K562 (cell line): ENCODE measurements at places on chromosomes 5 and 9.

DNA sequence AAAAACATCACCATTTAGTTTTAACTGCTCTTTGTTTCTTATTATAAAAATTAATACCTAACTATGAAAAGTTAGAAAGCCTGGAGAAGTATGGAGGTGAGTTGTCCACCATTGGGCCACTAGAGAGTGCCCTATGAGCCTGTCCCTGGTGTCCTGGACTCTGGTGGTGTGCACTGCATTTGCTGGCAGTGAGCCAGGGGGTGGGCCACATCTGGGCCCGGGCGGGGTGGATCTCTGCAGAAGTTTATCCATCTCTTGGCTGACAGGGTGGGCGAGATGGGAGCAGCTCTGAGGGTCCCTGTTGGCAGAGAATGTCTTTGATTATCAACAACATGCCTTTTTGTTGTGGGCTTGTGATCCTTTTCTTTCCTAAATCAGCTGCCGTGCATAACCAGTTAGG lies 8.2 kb downstream of the TENT4A start:
- peak; percentile 67 for DNase-seq

GRCh38 chr5:77957516-77957915 lies 181.4 kb upstream of the TBCA start:
- no peak for DNase-seq

DNA sequence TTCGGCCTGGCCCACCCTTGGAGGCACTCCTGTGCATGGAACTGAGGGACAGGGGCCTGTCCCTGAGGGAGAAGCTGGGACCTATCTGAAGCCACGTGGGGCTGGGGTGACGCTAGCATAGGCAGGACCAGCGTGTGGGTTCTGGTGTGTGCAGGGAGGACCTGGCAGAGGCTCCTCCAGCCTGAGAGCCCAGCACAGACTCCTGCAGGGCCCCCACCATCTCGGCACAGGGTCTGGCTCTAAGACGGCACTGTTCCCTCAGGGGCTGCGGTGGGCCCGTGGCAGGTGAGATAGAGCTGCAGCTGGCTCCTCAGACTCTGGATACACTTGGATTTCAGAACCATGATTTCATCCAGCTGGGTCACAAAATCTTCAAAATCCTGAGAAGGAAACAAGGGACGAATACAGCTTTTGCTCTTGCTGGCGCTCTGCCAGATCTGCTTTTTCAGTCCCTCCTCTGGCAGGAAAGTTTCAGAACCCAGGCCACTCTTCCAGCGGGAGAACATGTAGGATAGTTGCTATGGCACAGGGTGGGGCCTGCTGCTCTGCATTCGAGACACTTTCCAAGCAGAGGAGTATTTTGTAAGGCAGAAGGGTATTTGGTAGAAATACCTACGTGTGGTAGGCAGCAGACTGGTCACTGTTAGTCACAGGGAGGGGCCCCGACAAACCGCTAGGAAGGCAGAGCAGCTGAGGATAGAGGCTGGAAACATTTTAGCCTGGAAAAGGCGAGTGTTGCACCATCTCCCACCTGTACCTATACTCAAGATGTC lies 74.7 kb downstream of the KIF24 start:
- no peak for DNase-seq

DNA sequence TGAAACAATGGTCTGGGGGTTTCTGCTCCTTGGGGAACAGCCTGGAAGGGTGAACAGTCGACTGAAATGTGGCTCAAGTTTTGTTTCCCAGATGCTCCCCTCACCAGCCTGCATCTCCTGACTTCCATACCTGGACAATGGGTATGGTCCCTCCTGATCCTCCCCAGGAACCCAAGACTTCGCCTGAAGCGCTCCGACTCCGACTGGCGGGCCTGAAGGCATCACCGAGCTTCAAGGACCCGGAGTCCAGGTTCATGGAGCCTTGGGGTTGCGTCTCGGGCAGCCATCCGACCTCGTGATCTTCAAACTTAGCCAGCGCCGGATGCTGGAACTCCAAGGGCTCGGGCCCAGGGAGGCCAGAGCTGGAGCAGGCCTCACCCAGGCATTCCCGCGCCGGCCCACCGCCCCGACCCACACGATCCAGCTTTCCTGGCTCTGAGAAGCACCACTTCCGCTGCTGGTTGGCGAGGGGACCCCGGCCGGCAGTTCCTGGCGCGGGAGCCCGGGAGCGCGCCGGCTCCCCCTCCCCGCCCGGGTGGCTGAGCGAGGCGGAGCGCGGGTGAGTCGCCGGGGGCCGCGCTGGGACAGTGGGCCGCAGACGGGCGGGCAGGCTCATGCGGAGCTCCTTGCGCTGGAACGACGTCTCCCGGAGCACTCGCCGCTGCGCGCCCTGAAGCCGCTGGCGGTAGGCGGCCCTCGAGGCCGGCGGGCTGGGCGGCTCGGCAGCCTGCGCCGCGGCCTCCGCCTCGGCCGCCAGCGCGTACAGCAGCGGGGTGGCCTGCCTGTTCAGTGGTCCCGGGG lies 5.2 kb downstream of the SHROOM1 start:
- no peak for DNase-seq

DNA sequence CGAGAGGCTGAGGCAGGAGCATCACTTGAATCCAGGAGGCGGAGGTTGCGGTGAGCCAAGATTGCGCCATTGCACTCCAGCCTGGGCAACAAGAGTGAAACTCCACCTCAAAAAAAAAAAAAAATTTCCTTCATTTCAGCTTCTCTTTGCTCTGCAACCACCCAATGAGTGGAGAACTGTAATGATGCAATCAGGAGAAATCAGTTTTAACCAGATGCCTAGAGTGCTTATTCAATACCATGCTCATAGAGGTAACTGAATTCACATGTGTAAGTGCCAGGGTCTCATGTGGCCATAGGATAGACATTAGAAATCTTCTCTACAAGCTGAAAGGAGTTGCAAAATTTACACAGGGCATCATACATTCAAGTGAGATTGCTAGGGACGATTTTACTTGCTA lies 70.6 kb downstream of the HMHB1 start:
- DNase-seq, result no peak

- no peak for DNase-seq
Observed at GRCh38 chr5:38615981-38616451, 59.6 kb upstream of the LIFR start.

DNA sequence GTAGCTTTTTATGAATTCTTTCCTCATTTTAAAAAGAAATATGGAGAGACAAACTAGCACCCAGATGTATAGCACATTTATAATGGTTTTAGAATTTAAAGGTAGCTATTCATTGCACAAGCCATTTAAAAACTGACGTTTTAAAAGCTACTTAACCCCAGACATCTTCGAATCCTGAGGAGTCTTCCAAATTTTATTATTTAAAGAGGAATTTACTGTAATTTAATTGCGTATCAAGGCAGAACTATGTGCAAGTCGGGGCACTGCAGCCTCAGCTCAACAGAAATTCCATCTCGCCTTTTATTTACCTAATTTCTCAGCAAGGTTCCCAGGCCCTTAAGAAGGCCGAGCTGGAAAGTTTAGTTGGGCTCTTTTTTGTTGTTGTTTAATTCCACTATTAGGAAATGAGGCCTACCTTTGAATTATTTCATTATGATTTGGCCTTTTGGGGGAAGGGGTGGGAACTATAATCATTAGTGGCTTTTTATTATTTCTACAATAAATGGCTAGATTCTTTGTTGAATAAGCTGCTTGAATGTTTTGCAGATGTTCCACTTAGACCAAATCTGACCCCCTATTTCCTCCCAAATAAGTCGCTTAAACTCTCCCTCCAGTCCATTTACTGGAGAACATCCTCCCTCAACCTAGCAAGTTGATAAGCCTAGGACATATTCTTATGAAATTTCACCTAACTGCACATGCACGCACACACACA lies 20.2 kb downstream of the NR2F1 start:
- no peak for DNase-seq

DNA sequence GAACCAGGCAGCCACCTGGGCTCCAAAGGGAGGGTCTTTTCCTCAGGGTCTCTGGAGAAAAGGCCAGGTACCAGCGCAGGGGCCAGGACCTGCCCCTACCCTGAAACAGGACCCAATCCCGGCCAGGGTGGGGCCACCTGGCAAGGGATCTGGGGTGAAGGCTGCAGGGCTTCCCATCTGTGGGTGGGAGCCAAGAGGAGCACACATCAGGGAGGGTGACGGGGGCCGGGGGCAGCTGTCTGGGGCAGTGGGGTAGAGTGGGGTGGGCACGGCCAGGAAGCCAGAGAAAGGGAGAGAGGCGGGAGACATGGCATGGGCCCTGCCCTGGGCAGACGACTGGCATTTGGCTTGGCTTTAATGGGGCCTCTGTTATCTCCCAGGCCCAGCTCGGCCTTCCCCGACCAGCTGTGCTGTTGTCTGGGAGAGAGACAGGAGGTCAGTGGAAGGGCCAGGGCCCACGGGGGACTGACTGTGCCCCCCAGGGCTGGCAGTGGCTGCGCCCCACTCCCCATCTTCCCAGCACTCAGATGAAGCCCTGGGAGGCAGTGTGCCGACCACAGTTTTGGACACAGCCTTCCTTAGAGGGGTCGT lies 57.2 kb upstream of the RNF130 start:
- DNase-seq, result no peak

DNA sequence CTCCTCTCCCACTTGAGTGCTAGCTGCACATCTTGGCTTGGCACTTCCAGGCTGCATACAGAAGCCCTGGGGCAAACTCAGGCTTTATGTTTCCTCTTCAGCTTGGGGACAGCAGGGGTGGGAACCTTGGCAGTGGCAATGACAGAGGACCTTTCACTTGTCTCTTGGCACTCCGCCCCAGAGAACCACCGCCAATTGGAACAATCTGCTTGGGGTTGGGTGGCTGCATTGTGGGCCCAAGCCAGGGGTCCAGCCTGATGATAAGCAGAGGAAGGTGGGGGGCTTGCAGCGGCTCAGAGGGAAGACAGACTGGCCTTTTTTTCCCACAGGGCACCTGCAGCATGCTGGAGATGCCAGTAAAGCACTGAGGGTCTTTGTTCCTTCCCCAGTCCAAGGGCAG lies 179.0 kb upstream of the NMUR2 start:
- no peak for DNase-seq

DNA sequence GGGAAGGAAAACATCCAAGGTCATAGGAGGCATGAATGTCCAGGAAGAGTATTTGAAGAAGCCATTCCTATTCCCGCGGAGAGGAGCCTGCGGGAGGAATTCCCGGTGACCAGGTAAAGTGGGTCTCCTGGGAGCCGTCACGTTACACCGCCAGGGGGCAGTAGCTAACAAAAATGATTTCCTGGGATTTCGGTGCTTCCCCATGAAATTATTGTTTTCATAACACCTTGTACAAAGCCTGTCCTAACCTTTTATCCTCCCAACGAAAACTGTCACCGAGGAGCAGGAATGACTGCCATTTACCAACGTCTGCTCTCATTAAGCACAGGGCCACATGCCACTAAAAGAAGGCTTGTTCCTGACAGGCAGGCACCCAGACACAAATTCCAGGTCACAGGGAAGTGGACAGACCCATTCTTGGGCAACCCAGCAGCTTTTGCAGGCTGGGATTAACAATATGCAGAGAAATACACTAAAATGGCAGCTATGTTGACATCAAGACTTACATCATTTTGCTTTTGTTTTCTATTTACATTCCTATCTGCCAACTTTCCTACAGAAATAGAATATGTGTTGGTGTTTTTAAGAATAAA lies 41.2 kb upstream of the CTSL start:
- DNase-seq, result peak; percentile 59

GRCh38 chr9:3200331-3200774 lies 325.4 kb downstream of the RFX3 start:
- no peak for DNase-seq

DNA sequence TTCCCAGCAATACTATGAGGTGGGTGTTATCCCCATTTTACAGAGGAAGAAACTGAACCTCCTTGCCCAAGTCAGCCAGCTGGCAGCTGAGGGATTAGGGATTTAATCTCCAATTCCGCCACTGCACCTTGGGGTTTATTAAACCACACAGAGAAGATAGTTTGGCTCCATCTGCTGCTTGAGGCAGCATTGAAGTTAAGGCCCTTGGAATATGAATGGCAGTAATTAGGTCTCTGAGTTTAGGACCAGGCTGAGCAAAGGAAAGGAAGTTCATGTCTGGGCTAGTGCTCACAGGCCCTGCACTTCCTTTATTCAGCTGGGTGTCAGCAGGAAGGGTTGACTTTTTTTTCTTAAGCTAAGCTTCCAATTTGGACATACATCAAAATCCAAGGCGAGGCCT lies 86.9 kb upstream of the GDNF start:
- no peak for DNase-seq

GRCh38 chr5:113058706-113059226 lies 82.2 kb downstream of the DCP2 start:
- no peak for DNase-seq

DNA sequence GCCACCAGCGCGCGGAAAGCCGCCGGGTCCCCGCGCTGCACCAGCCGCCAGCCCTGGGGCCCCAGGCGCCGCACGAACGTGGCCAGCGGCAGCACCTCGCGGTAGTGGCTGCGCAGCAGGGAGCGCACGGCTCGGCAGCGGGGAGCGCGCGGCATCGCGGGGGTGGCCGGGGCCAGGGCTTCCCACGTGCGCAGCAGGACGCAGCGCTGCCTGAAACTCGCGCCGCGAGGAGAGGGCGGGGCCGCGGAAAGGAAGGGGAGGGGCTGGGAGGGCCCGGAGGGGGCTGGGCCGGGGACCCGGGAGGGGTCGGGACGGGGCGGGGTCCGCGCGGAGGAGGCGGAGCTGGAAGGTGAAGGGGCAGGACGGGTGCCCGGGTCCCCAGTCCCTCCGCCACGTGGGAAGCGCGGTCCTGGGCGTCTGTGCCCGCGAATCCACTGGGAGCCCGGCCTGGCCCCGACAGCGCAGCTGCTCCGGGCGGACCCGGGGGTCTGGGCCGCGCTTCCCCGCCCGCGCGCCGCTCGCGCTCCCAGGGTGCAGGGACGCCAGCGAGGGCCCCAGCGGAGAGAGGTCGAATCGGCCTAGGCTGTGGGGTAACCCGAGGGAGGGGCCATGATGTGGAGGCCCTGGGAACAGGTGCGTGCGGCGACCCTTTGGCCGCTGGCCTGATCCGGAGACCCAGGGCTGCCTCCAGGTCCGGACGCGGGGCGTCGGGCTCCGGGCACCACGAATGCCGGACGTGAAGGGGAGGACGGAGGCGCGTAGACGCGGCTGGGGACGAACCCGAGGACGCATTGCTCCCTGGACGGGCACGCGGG lies at the start of gene TERT:
TSS of gene TERT (minus strand) at position 234 of the 815 bp plus-strand sequence. CDS start at position 155, 79 bp downstream.
- DNase-seq, result peak; percentile 72

DNA sequence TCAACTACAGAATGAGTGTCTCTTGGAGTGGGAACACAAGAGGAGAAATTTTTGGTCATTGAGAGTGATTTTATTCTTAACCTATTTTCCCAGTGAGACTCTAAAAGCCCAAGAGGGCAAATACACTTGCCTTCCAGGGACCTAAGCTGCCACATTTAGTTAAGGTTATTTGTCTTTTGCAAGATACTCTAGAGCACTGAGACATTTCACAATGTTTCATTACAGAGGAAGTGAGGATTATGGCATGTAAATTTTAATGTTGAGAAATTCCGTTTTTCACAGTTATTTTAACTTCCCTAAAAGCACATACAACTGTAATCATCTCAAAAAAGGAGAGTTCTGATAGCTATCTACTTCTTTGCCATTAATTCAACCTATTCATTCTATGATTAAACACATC lies 38.7 kb upstream of the RAB3C start:
- DNase-seq, result no peak

DNA sequence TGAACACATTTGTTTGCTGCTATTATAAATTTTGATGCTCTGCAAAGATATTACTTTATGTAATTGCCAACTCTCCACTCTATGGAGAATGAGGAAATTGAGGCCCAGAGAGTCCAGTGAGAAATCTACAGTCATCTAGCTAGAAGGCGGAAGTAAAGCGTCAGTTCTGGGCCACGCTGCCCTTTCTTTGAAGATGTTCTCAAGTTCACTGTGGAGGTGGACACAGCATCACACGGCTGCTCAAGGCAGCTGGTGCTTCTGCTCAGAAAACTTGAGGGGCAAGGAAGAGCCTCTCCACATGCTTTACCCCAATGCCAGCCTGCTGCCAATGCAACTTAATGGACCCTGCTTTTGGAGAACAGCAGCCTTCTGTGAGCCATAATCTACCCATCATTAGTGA lies 96.3 kb downstream of the TTLL11 start:
- no peak for DNase-seq
